ENCODE measurements at places on chromosomes 1 and 21.

DNA sequence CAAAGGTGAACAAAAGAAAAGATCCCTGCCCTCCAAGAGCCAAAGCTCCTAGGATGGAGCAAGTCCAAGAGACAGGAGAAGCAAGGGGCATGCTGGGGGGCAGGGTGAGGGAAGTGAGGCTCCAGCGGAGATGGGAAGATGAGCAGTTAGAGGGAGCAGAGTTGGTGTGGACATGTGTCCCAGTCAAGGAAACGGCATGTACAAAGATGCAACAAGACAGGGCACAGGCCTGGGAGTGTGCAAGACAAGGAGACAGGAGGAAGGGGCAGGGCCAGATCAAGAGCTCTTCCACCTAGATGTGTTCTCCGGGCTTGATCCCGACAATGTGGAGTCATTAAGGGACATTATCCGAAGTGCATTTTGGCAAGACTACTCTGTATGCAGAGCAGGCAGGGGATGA lies 82.1 kb downstream of the CAPZB start:
- H3K27me3 ChIP-seq = no peaks in the 10 kb centered on the region
- peaks cover 40% of the 10 kb centered on the region for H3K4me1 ChIP-seq
- peaks cover 30% of the 10 kb centered on the region for H3K36me3 ChIP-seq

DNA sequence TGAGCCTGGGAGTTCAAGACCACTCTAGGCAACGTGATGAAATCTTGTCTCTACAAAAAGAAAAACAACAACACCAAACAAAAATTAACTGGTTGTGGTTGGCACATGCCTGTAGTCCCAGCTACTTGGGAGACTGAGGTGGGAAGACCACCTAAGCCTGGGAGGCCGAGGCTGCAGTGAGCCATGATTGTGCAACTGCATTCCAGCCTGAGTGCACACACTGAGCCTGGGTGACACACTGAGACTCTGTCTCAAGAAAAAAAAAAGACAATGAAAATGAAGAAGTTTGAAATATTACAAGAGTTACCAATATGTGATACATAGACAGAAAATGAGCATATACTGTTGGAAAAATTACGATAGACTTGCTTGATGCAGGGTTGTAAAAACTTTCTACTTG lies 31.9 kb downstream of the PDC start:
- no peak for DNase-seq
- H3K27ac ChIP-seq = no peak overlapping the region
- H3K36me3 ChIP-seq = peaks cover 40% of the 10 kb centered on the region
- peaks cover 15% of the 10 kb centered on the region for H3K4me1 ChIP-seq
- no peak overlapping the region for H3K4me3 ChIP-seq

GRCh38 chr21:42423685-42424084 lies 20.0 kb downstream of the UBASH3A start:
- peak overlapping the region; percentile 93 for H3K27ac ChIP-seq
- H3K4me3 ChIP-seq = peak overlapping the region; percentile 68
- no peaks in the 10 kb centered on the region for H3K27me3 ChIP-seq
- DNase-seq = no peak

GRCh38 chr1:151325646-151326429 lies 1.4 kb downstream of the PI4KB start:
- peaks cover 42% of the 10 kb centered on the region for H3K36me3 ChIP-seq
- H3K27me3 ChIP-seq = no peaks in the 10 kb centered on the region
- H3K4me3 ChIP-seq = peak overlapping the region; percentile 93
- no peak for DNase-seq
- peaks cover 39% of the 10 kb centered on the region for H3K4me1 ChIP-seq
- H3K27ac ChIP-seq = peak overlapping the region; percentile 98

- peak overlapping the region; percentile 84 for H3K27ac ChIP-seq
- H3K4me1 ChIP-seq = peaks cover 84% of the 10 kb centered on the region
- peaks cover 53% of the 10 kb centered on the region for H3K36me3 ChIP-seq
- peak overlapping the region; percentile 37 for H3K4me3 ChIP-seq
Measured at GRCh38 chr1:169692756-169693460, 18.5 kb downstream of the SELL start.

- no peak overlapping the region for H3K4me3 ChIP-seq
- H3K4me1 ChIP-seq = peaks cover 25% of the 10 kb centered on the region
- peaks cover 72% of the 10 kb centered on the region for H3K36me3 ChIP-seq
- no peaks in the 10 kb centered on the region for H3K27me3 ChIP-seq
Measured at GRCh38 chr1:153745417-153745816, 17.6 kb downstream of the INTS3 start.

DNA sequence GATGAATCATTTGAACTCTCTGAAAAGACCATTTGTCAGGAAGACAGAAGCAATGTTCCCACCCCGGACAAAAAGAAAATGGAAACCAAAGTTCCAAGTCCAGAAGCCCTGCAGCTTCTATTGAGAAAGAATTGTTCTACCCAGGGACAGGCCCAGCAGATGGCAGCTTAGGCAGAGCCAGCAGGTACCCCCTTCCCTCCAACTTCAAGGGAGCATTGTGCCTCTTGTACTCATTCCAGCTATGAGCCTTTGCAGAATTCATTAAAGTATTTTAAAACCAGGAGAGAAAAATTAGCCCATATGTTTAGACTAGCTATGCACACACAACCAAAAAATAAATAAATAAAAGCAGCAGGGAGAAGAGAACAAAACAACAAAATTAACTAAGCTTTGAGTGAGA lies 85.2 kb upstream of the KCND3 start:
- no peak overlapping the region for H3K4me3 ChIP-seq
- H3K27me3 ChIP-seq = peaks cover 5% of the 10 kb centered on the region
- DNase-seq = no peak

- no peaks in the 10 kb centered on the region for H3K4me1 ChIP-seq
- H3K4me3 ChIP-seq = no peak overlapping the region
- no peaks in the 10 kb centered on the region for H3K36me3 ChIP-seq
Measured at GRCh38 chr1:212928323-212929291, 21.7 kb upstream of the VASH2 start.

- H3K4me1 ChIP-seq = no peaks in the 10 kb centered on the region
- H3K4me3 ChIP-seq = no peak overlapping the region
- no peak for DNase-seq
- H3K27ac ChIP-seq = no peak overlapping the region
- H3K27me3 ChIP-seq = peaks cover 22% of the 10 kb centered on the region
- no peaks in the 10 kb centered on the region for H3K36me3 ChIP-seq
Measured at GRCh38 chr1:15218287-15219279, 28.4 kb upstream of the FHAD1 start.

GRCh38 chr1:51304360-51304759 lies 26.0 kb downstream of the TTC39A start:
- H3K4me1 ChIP-seq = peaks cover 25% of the 10 kb centered on the region
- H3K27ac ChIP-seq = no peak overlapping the region
- DNase-seq = no peak
- no peaks in the 10 kb centered on the region for H3K36me3 ChIP-seq
- no peaks in the 10 kb centered on the region for H3K27me3 ChIP-seq

DNA sequence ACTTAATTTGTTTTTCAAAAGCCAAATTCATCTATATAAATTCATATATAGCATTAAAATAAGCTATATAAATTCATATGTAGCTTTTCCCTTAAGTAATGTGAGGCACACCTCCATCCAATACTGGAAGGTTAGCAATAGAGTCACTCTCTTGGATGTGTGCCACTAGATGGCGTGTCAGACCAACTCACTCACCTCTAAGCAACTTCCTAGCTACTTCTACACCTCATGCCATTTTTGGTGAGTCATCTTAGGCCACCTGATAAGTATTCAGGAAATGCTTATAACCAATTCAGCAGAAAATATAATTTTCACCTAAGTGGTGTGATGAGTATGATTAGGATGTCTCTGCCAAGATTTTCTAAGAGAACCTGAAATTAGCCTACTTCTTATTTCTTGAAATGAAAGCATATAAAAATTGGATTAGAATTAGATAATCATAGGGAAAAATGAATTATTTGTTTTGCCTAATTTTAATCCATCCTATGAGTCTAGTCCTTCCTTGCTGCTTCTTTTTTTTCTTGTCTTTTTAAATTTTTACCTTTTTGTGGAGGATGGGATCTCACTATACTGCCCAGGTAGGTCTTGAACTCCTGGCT lies 34.4 kb upstream of the TADA1 start:
- no peak overlapping the region for H3K27ac ChIP-seq
- no peak overlapping the region for H3K4me3 ChIP-seq
- peaks cover 26% of the 10 kb centered on the region for H3K4me1 ChIP-seq
- peaks cover 5% of the 10 kb centered on the region for H3K36me3 ChIP-seq
- peaks cover 3% of the 10 kb centered on the region for H3K27me3 ChIP-seq
- peak; percentile 71 for DNase-seq

DNA sequence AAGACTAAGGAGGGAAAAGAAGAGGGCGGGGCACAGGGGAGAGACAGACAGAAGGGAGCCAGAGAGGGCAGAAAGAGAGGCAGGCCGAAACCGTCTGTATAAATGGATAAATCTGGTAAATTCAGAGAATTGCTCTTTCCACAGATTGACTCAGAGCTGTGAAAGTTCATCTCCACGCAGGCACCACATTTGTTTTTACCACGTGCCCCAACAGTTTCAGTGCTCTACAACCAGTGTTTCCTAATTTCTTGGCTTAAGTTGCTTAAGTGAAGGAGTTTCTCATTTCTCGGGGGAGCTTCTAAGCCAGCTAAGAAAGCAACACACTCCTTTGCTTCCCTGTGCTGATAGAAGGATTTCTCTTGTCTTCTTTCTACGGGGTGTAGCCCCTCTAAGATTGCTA lies 87.1 kb downstream of the ENAH start:
- no peaks in the 10 kb centered on the region for H3K4me1 ChIP-seq
- no peak for DNase-seq
- H3K27ac ChIP-seq = no peak overlapping the region
- H3K4me3 ChIP-seq = no peak overlapping the region
- peaks cover 3% of the 10 kb centered on the region for H3K27me3 ChIP-seq
- H3K36me3 ChIP-seq = no peaks in the 10 kb centered on the region

DNA sequence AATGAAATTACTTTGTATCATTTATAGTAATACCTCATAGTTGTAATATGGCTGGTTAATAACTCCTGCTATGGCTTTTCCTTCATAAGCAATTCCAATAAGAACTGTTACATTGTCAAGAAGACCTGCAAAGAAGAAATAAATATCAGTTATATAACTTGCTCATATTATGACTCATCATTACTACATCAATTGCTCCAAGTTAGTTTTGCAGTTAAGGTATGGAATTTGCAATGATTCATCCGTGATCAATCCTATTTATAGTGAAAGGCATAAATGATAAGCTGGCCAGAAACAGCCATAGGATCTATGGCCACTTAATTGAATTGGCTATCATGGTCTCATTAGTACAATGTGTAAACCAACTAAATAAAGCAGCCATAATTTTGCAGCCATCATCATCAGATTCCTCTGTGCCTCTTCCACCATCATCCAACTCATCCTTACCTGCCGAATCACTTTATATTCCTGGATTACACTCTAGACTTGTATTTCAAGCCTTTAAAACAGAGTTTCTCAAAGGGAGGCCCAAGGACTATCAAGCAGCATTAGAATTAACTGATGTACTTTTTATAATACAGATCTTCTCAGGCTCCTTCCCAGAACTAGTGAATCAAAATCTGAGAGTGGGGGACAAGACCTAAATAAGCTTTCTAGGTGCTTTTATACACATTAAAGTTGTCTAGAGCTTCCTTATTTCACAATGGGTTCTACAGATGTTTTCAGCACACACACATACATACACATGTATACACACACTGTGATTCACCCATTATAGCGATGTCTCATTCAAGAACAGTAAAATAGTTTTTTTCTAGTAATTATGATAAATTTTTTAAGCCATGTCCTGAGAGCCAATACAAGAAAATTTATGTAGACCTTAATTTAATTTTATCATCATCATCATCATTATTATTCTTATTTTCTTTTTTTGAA lies 21.2 kb upstream of the EPRS1 start:
- no peaks in the 10 kb centered on the region for H3K4me1 ChIP-seq
- no peak overlapping the region for H3K27ac ChIP-seq

GRCh38 chr21:36059823-36060158 lies 535 bp downstream of the SETD4 start:
- H3K27me3 ChIP-seq = no peaks in the 10 kb centered on the region
- peaks cover 15% of the 10 kb centered on the region for H3K4me1 ChIP-seq
- DNase-seq = no peak

DNA sequence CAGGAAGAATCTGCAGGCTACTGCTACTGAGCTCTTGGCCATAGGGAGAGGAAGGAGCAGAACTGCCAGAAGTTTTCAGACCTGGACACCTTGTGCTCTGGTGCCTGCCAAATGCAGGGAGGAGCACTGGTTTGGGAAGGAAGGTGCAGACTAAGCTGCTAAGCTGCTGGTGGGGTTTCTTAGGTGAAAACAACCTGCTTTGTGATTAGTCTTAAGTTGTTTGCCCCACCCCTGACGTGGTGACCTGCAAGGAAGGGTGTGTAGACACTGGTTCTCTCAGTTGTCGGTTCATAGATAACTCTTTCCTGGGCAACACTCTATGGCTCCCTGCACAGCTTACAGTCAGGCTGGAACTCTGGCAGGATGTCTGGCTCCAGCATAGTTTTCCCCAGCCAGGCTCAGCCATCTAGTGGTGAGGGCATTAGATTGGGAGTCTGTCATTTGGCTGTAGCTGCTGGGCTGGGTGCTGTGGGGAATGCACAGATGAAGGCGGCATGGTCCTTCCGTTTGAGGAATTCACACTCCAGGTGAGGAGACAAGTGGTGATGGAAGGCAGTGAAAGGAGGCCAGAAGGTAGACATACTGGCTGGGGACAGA lies 10.3 kb upstream of the S100A10 start:
- no peak overlapping the region for H3K27ac ChIP-seq
- no peak overlapping the region for H3K4me3 ChIP-seq
- DNase-seq = no peak
- no peaks in the 10 kb centered on the region for H3K36me3 ChIP-seq
- H3K4me1 ChIP-seq = peaks cover 21% of the 10 kb centered on the region
- H3K27me3 ChIP-seq = peaks cover 42% of the 10 kb centered on the region

GRCh38 chr1:86285796-86286195 lies 110.3 kb downstream of the ODF2L start:
- no peaks in the 10 kb centered on the region for H3K27me3 ChIP-seq
- no peak for DNase-seq
- no peaks in the 10 kb centered on the region for H3K36me3 ChIP-seq
- H3K27ac ChIP-seq = no peak overlapping the region
- no peaks in the 10 kb centered on the region for H3K4me1 ChIP-seq
- no peak overlapping the region for H3K4me3 ChIP-seq

DNA sequence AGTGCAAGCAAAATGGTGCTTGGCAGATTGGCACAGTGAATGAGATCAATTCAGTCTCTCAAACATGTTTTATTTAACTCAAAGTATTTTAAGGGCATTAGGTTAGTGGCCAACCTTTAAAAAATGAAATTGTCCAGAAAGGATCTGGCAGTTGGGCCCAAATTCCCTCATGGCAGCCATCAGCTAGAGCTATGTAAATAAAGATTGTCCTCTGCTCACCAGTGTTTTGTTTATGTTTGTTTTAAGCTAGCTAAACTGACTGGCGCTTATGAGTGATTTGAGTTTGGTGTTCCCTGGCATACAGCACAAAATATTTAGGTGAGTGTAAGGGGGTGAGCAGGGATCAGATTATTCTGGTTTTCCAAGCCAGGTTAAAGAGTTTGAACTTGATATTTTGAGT lies 18.1 kb downstream of the HDAC1 start:
- H3K4me1 ChIP-seq = peaks cover 45% of the 10 kb centered on the region
- DNase-seq = no peak
- H3K4me3 ChIP-seq = no peak overlapping the region

GRCh38 chr1:87202451-87202850 lies 126.2 kb upstream of the LMO4 start:
- no peak for DNase-seq
- no peaks in the 10 kb centered on the region for H3K36me3 ChIP-seq
- peaks cover 38% of the 10 kb centered on the region for H3K27me3 ChIP-seq
- H3K4me1 ChIP-seq = peaks cover 26% of the 10 kb centered on the region
- H3K4me3 ChIP-seq = peak overlapping the region; percentile 18
- H3K27ac ChIP-seq = no peak overlapping the region

GRCh38 chr1:55699228-55699627 lies 484.1 kb upstream of the USP24 start:
- H3K27me3 ChIP-seq = no peaks in the 10 kb centered on the region
- no peak for DNase-seq
- no peaks in the 10 kb centered on the region for H3K4me1 ChIP-seq
- no peak overlapping the region for H3K27ac ChIP-seq
- H3K36me3 ChIP-seq = no peaks in the 10 kb centered on the region
- H3K4me3 ChIP-seq = no peak overlapping the region
